Osteoblast (primary cell): ENCODE measurements at places on chromosomes 2 and 18. TPM values are rescaled to one million over a fixed set of nuclear protein-coding genes. Genes with fewer than 3 reads are reported as not detected.

IL1B gene
- 0.36 TPM in 1 of 2 replicates, not detected in the other for total RNA-seq

NT5DC4 gene
- total RNA-seq = not detected in 2 replicates

ALPI gene
- not detected in 2 replicates for total RNA-seq

KIDINS220 gene
- total RNA-seq = 125 and 134 TPM in 2 replicates

DSG4 gene
- total RNA-seq = not detected in 2 replicates

ASPRV1 gene
- total RNA-seq = 0.29 and 0.72 TPM in 2 replicates

PSME4 gene
- total RNA-seq = 58.0 and 61.9 TPM in 2 replicates
